Heart right ventricle (tissue), 16 donors: ENCODE measurements at places on chromosomes 6 and 20. TPM values are rescaled to one million over a fixed set of nuclear protein-coding genes. Genes with fewer than 3 reads are reported as not detected.

GRCh38 chr6:53282741-53283140, 66.0 kb downstream of the ELOVL5 start:
- no peak for DNase-seq

DNA sequence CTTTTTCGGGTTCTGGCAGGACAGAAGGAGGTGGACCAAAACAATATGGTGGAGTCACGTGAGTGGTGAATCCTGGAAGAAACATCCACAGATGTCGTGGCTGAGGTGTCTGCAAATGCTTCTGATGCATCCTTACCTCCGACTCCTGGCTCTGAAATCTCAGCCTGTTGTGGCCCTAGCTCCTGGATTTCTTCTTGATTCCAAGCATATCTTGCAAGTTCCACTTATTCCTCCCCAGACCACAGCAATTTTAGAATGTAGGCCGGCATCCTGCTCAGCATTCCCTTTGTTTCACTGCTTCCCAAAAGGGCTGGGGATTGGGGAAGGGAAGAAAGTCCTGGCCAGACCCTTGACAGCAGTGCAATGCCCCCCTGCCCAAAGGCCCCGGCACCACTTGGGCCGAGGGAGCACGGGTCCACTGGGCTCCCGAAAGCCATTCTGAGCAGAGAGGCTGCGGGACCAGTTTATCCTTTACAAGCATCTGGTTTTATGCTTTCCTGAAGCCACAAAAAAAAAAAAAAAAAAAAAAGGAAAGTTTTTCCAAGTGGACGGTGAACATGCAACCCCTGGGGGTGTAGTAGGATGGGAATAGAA, 200.9 kb upstream of the RNF24 start:
- no peak for DNase-seq

Gene PHACTR3
- total RNA-seq = 2.3 TPM

Gene ADGRF1
- not detected for total RNA-seq

GRCh38 chr6:168819546-168819945, 378.6 kb downstream of the SMOC2 start:
- no peak for DNase-seq

DNA sequence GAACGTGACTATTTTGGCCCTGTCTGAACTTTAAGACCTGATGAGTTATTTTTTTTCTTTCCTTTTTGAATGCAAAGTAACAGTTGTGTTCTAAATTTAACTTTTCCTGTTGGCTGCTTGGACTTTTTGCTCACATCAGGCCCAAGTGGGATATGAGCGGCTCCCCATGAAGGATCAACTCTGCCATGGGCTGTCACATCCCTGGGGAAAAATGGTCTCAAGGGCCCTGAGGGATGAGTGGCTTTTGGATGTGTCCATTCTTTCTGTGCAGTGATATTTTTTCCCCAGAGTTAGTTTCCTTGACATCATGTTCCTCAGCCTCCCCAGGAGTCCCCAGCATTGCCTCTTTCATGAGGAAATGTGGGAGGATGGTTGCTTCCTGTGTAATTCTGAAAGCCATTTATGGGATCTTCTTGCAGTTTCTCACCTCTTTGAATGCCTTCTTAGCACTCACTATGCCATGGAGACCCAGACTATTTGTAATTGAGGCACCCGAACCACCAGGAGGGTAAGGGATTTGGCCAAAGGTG, 92.5 kb downstream of the SLC24A3 start:
- peak; percentile 23 for DNase-seq

Gene RSPH9
- not detected for total RNA-seq

DNA sequence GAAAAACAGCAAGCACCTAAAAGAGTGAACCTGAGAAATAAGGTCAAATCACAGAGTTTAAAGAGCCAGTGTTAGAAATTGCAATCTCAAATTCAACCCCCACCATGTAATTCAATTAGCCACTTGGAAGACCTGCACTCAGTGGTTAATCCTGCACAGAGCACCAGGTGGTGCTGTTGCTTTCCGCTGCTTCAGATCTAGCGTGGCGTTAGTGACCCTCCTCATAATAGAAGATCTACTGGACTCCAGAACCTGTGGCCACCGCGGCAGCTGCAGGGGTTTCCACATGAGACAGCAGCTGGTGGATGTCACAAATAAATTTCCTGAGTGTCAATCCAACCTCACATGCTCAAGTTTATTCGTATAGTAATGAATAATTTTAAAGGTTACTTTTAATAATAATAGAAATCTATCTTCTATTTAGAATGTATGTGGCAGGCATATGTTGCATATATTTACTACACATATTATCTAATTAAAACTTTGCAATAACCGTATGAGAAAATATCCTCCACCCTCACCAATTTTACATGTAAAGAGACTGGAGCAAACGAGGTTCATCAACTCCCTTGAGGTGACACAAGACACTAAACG, 84.4 kb downstream of the SYNE1 start:
- DNase-seq = peak; percentile 63

GRCh38 chr6:138821519-138821918, 25.6 kb downstream of the ECT2L start:
- no peak for DNase-seq

Gene NKX2-2
- not detected for total RNA-seq

GRCh38 chr6:13710552-13711323, 897 bp downstream of the RANBP9 start:
- DNase-seq = peak; percentile 45

Gene CYP24A1
- not detected for total RNA-seq

Gene ULBP2
- 2.4 TPM for total RNA-seq

DNA sequence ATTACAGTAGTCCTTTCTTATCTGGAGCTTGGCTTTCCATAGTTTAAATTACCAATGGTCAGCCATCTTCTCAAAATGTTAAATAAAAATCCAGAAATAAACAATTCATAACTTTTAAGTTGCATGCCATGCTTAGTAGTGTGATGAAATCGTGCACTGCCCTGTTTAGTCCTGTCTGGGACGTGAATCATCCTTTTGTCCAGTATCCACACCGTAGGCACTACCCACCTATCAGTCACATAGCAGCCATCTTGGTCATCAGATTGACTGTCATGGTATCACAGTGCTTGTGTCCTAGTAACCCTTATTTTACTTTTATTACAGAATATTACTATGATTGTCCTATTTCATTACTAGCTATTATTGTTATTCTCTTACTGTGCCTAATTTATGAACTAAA, 924.1 kb downstream of the EYS start:
- no peak for DNase-seq

GRCh38 chr20:51712501-51713212, 55.5 kb downstream of the ATP9A start:
- no peak for DNase-seq

Gene PXDC1
- 39.5 TPM for total RNA-seq

- DNase-seq = no peak
Measured at GRCh38 chr6:148818939-148819575, 72.2 kb downstream of the UST start.

Gene FHL5
- 1.2 TPM for total RNA-seq

Gene TDRD6
- 0.37 TPM for total RNA-seq

- no peak for DNase-seq
Measured at GRCh38 chr20:8924539-8924938, 144.3 kb upstream of the PLCB4 start.

- no peak for DNase-seq
Measured at GRCh38 chr6:73722318-73723060, 26.5 kb downstream of the CD109 start.

- DNase-seq = peak; percentile 66
Measured at GRCh38 chr20:31712564-31713311, 9.9 kb downstream of the BCL2L1 start.

DNA sequence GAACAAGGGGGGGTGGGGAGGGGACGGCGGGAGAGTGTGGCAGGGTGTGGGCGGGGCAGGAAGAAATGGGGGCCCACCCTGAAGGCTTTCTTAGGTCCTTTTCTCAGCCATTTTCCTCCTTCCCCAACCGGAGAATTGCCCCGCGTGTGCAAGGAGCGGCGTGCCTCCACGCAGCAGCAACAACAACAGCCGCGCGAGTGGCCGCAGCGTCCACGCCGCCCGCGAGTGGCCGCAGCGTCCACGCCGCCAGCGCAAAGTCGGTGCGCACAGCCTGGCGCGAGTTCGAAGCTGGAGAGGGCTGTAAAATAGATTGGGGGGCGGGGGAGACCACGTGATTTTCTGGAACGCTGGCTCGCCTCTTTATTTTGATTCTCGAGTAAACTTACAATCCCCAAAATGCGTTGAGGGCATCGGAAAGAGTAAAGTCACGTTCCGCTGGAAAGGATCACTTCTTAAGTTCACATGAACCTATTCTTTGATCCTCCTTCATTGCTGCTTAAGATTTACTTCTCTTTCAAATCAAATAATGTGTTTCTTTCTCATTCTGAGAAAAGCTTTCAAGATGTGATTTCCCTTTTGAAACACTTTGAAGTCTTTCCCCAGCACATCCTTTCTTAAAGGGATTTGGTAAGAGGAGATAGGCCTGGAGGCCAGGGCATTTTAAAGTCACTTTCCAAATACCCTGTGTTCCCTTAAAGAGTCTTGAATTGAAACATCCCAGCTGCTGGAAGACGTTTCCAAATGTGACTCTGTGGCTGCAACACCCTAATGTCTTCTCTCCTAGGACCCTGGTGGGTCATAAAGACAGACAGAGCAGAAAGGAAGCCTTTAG, 66.7 kb upstream of the ZNF217 start:
- DNase-seq = peak; percentile 36

DNA sequence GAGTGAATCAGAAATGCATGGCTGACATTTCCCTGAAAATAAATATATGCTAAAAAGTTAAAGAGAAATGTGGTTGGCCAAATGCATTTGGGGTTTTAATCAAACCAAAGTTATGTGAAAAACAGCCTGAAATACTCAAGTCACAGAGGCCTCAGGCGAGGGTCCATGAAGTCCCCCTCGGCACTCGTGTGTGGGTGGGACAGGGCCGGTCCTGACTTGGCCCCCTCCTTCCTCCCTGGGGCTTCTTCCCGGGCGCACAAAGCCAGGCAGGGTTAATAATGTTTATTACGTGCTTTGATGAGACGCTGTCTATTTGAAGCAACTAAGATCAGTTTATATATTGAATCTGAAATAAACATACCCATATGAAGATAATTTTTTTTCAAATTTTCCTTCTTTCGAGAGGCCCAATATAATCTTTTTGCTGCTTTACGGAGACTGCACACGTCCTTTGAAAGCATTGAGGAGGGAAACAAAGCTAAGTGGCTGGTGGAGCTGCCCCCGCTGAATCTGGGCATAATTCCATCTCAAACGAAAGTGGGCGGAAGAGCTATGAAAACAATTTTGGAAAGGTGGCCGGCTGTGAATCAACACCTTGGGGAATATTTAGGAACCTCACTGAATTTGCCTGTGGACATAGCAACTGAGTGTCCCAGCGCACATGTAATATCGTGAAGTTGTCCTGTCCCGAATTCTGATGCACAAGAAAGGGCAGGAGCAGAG, 55.8 kb upstream of the SMOC2 start:
- no peak for DNase-seq

DNA sequence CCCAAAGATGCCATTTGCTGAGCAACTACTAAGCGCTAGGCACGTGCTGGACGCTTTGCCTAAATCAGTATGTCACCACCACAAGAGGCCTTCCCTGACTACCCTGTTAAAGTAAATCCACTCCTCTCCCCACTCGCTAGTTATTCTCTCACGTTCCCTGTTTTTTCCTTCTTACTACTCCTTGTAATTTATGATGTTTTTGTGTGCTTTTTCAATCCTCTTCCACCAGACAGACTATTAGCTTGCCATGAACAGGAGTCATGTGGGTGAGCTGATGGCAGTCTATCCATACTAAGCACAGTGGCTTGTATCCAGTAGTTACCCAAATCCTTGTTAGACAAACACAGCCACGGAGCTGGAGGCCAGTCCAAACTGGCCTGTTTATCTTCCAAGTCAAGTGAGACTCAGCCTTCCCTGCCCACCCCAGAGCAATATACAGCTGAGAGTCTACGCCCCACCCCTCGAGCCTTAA, 41.2 kb downstream of the C6orf132 start:
- no peak for DNase-seq

Gene HDGFL1
- total RNA-seq = not detected

DNA sequence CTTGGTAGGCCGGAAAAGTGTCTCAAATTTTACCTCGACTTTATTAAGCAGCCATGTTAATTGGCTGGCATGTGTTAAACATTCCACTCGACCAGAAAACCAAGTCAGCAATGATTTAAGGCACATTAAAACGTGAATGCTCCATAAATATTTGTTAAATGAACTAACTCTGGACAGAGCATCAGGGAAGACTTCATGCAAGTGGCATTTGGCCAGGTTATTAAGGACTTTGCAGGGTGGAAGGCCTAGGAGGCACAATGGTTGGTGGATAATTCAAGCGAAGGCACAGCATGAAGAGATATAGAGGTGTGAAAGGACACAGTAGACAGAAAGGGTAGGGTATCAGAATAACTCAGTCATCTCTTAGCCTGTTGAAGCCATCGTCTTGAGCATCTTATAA, 23.0 kb downstream of the ELOVL5 start:
- no peak for DNase-seq

- no peak for DNase-seq
Measured at GRCh38 chr6:93424303-93425064, 5.1 kb upstream of the EPHA7 start.

DNA sequence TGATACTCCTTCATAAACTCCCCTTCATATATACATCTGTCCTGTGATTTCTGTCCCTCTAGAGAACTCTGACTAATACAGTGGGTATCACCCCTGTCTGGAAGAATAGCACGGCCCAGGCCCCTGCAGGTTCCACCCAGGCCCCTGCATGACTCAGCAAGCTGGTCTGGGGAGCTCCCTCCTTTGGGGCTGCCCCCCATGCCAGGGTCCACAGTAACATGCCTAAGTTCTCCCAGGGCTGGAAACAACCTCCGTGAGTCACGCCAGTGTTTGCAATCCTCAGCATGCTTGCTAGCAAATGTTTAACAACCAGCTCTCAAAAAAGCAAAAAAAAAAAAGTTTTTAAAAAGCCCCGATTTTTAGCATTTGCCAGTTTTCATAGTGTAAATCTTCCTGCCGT, 134.3 kb upstream of the CDH4 start:
- no peak for DNase-seq

GRCh38 chr20:56755201-56755600, 126.1 kb downstream of the TFAP2C start:
- no peak for DNase-seq

Gene THEMIS
- total RNA-seq = not detected

Gene SGK2
- total RNA-seq = 0.09 TPM

DNA sequence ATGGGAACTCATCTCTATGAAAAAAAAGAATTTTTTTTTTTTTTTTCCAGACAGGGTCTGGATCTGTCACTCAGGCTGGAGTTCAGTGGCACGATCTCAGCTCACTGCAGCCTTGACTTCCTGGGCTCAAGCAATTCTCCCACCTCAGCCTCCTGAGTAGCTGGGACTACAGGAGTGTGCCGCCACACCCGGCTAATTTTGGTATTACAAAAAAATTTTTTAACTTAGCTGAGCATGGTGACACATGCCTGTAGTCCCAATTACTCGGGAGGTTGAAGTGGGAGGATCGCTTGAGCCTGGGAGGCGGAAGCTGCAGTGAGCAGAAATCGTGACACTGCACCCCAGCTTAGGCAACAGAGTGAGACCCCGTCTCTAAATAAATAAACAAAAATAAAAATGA, 7.5 kb downstream of the DEF6 start:
- no peak for DNase-seq

Gene MTFR2
- total RNA-seq = not detected

DNA sequence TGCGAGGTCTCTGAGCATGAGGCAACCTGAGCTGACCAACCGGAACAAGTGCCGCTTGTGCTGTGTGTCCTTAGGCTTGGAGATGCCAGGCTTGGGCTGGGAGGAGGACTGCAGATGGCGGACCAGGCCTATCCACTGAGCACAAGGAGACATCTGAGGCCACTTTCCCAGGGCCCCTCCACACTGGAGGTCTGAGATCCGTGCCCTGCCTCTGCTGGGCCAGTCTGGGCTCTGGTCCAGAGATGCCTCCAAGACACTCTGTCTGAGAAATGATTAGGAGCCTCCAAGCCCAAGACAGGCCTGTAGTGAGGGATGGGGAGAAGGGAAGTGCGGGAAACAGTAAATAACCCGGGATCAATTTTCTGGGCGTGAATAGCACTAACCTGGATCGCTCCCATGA, 3.0 kb upstream of the MLN start:
- no peak for DNase-seq
